ENCODE measurements at places on chromosomes 1 and 21.

DNA sequence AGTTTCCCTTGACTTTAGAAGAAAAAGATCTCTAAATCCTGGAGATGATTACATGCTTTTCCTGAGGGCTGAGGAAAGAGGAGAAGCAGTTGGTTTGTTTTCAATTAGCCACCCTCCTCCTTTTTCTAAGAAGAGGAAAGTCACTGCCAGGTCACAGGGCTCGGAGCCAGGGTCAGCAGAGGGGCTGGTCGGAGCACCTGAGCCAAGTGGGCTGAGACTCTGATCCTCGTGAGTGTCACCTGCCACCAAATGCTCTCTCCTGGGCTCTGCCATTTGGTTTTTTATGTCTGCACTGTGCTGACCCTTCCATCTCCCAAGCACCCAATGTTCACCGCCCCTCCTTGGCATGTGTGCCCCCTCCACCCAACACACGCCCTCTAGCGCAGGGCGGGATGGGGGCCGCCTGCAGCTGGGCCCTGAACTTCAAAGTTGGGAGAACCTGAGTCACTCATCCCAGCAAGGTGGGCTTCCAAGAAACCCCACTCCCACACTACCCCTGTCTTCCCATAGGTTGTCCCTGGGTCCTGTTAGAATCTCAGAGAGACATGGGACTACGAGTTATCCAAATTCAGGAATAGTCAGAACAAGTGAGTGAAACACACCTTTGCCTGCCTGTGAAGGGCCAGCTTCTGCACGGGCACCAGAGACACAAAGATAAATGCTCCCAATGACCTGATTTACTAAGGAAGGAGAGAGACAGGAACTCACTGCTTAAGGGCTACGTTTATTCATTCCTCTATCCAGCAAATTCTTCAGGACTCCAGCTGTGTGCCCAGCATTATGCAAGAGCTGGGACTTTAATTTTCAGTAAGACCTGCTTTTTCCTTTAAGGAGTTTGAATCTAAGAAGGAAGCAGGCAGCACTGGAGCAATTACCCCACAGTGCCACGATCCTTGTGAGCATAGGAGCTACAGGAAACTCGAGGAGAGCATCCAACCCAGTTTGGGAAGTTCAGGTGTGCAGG, 127.5 kb downstream of the RHOU start:
- no peak for DNase-seq

DNA sequence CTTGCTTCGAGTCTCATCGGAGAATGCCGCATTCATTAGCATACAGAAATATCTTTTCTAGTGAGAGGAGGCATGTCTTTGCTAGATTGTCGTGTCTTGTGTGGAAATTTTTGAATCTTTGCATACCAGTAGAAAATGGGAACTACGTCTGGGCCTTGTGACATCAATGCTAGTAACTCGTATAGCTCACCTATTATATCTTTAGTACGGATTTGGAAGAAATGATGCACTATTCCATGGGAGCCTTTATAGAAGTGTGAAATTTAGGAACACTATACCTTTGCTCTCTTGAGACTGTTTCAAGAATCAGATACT, 835 bp downstream of the UHMK1 start:
- DNase-seq: no peak

DNA sequence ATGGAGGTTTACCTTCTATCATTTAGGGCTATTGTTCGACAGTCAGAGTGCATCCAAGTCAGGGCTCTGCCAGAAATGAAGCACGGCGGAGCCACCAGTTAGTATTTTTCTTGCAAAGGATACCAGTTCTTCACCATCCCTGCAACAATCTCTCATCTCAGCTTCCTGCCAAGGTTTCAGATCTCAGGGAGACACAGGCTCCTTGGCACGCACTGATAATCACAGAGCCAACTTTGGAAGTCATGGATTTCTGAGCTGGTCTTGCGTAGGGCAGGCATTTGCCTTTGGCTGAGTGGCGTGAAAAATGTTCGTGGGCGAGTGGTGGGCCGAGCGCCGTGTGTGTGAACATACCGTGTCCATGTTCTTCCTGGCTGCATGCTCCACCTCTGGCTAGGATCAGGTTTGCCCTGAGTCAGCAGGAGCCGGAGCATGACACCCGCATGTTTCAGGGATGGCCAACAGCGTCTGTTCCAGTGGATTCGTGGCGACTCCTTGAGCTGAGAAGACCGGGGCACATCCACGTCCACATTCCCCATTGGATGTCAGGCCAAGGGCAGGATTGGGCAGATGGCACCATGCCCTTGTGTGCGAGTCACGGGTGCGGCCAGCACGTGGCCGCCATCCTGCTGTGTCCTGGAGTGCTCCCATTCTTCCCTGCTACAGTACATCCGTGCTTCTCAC, 118.5 kb upstream of the C1orf174 start:
- DNase-seq: no peak

DNA sequence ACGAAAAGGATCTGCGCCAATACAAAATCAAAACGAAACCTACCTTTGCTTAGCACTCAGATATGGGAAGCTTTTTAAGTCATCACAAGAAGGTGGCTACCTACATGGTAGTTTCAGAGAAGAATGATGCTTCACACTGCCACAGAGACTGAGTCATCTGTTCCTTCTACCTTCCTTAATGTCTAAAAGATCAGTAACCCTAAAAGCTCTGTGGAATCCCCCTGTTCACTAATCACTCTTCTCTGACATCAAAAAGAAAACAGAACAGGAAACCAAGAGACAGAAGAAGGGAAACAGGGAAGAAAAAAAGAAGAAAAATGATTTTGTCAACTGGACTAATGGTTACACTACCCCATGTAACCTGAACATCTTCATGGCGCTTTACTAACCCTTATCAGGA, 177.2 kb downstream of the SMYD3 start:
- DNase-seq: no peak

GRCh38 chr1:187408212-187409004, 579.7 kb downstream of the PLA2G4A start:
- no peak for DNase-seq

- DNase-seq: no peak
Measured at GRCh38 chr1:150299716-150300115, 6.1 kb downstream of the MRPS21 start.

DNA sequence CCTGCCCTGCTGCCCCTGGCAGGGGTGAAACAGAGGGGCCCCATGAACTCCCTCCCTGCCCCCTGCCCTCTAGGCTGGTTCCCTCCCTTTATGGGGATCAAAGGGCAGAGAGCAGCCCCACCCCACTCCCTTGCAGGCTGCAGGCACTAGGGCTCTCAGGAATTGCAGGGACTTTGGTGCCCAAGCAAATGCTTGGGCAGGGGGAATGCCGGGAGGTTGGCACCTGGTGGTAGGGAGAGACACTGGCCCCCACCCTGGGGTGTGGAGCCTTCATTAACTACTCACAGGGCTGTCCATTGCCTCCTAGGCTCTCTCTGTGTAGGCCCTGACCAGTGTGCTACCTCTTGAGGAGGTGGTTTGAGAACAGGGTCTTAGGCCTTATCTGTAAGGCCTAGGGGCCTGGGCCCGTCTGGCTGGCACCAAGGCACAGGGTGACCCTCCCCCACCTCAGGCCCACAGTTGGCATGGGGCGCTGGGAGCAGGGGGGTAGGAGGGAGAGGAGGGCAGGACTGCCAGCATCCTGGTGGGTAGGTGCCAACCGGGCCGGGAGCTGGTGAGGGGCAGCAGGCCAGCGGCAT, 4.7 kb downstream of the ZBTB7B start:
- no peak for DNase-seq

Data from glutamatergic neuron (in vitro differentiated cells).